ENCODE measurements at places on chromosomes 11 and 22. TPM values are rescaled to one million over a fixed set of nuclear protein-coding genes. Genes with fewer than 3 reads are reported as not detected.

DNA sequence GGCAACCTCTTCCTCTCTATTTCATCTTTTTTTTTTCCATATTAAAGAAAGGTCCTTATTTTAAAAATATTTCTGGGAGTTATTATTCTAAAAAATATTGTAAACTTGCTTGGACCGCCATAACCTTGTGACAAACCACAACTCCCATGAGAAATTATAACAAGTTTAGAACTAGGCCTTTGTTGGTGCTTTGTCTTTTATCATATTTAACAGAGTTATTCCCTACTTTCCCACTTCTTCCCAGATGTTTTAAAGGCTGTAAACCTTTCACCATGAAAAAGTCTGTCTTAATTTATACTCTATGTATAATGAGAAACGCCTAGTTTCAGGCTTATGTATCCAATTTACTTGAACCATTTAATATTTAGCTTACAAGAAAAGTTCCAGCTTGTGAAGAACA, 3.7 kb downstream of the CTSC start:
- DNase-seq = peak; percentile 67

The RELT gene
- polyA plus RNA-seq = 3.4 TPM

GRCh38 chr11:3338569-3339339, 40.2 kb downstream of the ZNF195 start:
- no peak for DNase-seq

The LMNTD2 gene
- 0.36 TPM for polyA plus RNA-seq

GRCh38 chr22:31840585-31840984, 86.8 kb downstream of the DEPDC5 start:
- no peak for DNase-seq

Data from muscle of leg (tissue), 16 donors.